ENCODE measurements at places on chromosomes 1 and 21. TPM values are rescaled to one million over a fixed set of nuclear protein-coding genes. Genes with fewer than 3 reads are reported as not detected.

DNA sequence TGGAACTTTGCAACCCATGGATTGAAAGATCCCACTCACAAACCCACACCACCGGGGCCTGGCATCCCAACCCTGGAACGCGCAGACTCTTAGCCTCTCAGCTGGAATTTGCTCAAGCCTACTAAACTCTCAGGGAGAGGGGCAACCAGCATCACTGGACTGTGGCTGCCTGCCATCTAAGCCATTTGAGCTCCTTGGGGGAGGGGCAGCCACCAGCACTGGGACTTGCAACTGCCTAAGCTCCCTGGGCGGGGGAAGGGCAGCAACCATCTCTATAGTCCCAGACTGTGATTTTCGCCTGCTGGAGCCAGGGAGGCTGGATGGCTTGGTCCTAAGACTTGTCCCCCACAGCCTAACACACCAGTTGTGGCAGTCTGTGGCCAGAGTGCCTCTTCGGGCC, 122.3 kb downstream of the SNX7 start:
- no peak for DNase-seq

DNA sequence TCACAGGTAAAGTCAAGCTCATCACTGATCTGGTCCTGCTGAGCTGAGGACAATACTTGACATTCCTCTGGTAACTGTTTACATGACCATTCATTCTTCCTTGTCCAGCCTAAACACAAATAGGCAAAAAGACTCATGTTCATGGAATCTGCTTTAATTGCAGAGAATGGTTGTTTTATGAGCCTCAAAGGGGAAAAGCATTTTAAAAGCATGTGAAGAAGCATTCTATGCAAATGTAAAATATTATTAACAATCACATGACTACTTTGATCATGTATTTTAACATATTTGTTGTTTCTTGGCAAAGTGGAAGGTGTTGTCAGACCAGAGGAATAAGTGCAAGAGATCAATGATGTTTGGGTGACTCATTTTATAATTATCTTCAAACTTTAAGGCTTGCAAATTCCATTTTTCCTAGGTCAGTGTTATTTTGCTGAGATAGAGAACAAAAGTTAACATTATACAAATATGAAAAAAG, 133.7 kb downstream of the RUNX1 start:
- DNase-seq, result no peak

DNA sequence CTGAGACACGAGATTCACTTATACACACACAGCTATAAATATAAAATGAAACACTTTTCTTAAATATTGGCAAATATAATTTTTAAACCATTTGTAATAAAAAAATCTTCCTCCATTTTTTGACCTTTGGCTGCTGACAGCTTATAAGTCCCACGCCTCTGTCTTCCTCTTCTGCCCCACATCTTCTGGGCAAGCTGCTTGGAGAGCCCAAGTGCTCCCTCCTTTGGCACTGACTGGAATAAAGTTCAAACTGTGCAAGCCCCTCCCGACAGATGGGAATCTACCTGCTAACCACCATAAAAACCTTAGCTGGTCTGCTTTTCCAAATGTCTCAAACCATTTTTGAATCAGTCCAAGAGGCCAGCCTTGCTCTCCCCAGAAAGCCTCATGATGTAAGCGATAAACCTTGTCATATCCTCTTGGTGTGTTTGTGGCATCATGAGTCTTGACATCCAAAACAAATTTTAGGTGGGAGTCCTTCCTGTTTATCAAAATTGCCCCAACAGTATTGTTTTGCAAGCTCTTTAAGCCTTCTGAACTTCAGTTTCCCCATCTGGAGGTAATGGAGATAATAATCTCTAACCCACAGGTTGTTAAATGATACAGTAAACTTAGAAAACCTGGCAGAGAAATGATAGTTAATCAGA, 99.8 kb downstream of the SNX7 start:
- peak; percentile 2 for DNase-seq

DNA sequence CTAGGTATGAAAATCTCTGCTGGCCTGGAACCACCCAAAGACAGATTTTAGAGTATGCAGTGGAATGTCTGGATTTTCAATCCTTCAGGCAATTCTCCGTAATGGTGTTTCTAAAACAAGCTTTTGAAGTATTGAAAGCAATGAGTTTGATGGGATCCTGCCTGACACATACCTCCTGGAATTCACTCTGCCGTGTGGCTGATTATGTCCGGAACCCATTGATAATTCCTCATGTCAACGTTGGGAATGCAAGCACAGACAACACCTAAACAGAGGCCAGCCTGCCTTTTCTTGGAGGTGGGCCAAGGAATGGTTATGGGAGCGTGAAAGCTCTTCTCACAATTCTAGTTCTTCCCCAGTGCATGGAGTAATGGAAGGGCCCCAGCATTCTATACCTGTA, 168.9 kb upstream of the HMCN1 start:
- DNase-seq, result no peak

- no peak for DNase-seq
Observed at GRCh38 chr1:241240069-241240468, 116.9 kb downstream of the RGS7 start.

DNA sequence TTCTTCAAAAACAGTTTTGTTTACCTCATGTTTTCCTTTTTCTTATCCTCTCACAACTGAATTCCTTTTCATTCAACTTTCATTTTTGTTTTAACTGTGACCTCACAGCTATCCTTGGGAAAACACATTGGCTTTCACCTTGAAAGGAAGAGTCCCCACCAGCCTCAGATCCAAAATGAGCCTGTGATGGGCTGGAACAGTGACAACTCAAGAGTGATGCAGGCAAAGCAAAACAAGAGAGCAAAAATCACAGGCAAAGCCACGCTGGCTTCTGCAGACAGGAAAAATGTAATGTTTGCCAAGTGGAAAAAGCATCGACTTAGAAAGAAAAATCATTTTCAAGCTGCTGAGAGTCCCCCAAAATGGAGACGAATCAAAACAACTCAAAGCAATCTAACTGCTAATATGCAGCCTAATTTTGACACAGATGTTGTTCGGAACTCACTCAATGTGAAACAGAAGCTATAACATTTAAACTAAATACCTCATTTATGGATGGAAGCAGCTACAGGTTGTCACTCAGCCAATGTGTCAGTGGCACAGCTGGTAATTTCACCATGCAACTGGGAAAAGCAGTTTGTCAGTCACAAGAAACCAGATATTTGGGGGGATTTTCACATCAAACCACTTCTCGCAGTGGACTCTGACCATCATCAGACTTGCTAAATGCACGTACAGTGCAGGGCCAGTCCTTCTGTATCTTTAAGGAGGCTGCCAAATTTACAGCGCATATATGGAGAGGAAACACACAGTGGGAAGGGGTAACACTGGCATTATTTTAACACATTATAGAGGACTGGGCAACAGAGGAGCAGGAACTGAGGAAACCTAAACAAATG, 50.7 kb downstream of the ALG14 start:
- DNase-seq, result no peak

DNA sequence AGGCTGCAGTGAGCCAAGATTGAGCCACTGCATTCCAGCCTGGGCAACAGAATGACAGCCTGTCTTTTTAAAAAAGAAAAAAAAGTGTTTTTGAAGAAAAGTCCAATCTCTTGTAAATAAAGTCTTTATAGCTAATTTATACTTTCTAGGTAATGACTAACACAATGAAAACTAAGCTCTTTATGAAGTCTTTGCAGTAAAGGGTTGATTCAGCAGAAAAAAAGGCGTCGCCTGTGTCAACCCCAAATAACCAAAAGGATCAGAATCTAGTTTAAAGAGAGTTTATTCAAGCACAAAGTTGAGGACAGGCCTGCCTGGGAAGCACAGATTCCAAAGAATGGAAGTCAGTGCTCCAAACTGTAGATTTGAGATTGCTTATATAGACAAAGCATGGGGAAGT, 14.3 kb upstream of the PGBD2 start:
- no peak for DNase-seq

- no peak for DNase-seq
Observed at GRCh38 chr1:80163686-80164085, 1157.2 kb upstream of the ADGRL4 start.

GRCh38 chr1:171188388-171189266, 3.5 kb downstream of the FMO2 start:
- peak; percentile 65 for DNase-seq

DNA sequence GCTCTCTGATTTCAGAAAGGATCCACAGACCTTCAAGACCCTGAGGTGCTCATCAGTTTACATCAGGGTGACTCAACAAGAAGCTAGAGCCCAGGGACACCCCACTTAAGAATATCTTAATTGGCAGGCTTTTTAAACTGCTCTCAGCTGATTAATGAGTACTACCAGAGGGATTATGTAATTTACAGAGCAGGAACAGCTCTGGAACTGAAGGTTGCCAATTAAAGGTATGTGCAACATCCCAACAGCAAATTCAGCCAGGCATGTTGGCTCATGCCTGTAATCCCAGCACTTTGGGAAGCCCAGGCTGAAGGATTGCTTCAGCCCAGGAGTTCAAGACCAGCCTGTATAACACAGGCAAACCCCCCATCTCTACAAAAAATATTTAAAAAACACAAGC, 295.7 kb downstream of the SETD4 start:
- DNase-seq, result no peak

DNA sequence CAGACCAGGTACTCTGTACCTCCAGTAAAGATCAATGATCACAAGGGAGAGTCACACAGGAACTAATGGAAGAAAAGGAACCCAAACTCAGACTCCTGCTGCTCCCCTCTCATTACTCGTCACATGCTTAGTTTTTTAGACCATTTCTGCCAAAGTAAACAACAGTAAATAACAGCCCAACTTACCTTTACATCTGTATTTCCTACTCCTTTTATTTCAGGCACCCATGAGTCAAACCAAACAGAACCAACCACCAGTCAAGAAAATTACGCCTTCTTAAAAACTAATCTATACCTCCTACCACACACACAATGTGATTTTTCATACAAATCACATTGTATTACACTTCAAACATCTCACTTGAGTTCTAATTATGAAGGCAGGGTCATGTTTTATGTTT, 61.4 kb upstream of the HTR1D start:
- no peak for DNase-seq

- DNase-seq, result peak; percentile 71
Observed at GRCh38 chr1:21216835-21217811, 40.4 kb upstream of the EIF4G3 start.

- DNase-seq, result no peak
Observed at GRCh38 chr1:99996951-99997350, 27.2 kb downstream of the SLC35A3 start.

GRCh38 chr1:90862782-90863181, 145.7 kb upstream of the BARHL2 start:
- no peak for DNase-seq

- DNase-seq, result no peak
Observed at GRCh38 chr1:24896176-24896575, 33.9 kb downstream of the RUNX3 start.

GRCh38 chr1:12568009-12568767, 49.8 kb downstream of the DHRS3 start:
- DNase-seq, result no peak

Gene CASQ1
- not detected for total RNA-seq

Gene HPDL
- 25.8 TPM for total RNA-seq

Gene ELF3
- total RNA-seq, result 0.18 TPM

Gene COL9A2
- 21.4 TPM for total RNA-seq

Gene KIRREL1
- not detected for total RNA-seq

Data from OCI-LY7 (cell line).